ENCODE measurements at places on chromosomes 16 and 17.

DNA sequence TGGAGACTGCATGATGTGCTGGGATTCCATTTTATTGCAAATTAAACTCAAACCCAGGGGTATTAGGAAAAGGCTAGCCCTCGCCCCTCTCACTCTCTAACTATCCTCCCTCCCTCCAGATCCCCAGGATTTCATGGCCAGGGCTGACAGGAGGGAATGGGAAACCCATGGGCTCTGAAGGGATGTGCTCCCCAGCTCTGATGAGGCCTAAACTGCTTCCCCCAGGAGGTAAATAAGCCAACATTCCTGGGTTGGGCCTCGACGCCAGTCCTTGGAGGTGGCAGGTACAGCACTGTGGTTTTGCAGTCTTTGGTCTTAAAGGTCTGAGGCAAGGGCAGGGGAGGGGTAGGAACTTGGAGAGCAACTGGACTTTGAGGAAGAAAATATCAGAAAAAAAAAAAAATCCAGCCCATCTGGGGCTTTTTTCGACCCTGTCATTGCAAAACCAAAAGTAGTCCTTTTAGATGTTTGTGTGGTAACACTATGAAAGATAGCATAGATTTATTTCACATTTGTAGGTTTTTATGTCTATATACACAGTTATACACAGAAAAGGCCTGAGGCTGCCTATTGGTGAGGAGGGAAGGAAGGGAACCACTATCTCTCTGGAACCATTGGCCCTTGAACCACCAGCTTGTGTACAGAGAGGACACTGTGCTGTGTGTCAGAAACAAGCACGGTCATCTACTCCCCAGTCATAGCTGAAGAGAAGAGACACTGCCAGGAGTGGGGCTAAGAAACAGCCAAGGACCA is 12.0 kb downstream of the C17orf113 start:
- no peak for DNase-seq

DNA sequence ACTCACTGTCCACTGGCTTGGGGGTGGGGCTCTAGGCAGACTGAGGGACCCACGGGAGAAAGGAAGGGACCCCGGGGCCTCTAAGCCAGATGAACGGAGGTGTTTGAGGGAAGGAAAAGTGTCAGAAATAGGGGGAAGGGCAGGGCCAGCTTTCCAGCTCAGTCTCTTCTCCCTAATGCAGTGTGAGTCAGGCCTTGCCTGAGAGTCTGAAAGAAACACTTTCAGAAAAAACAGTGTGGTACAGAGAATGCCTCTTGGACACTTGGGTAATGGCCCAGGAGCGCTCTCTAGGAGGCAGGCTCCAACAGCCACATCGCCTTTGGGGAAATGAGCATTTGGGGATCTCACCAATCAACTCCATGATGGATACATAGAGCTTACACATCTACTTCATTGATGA is 46.9 kb downstream of the NDEL1 start:
- no peak for DNase-seq

GRCh38 chr17:62787366-62787765 is 20.7 kb downstream of the MARCHF10 start:
- no peak for DNase-seq

DNA sequence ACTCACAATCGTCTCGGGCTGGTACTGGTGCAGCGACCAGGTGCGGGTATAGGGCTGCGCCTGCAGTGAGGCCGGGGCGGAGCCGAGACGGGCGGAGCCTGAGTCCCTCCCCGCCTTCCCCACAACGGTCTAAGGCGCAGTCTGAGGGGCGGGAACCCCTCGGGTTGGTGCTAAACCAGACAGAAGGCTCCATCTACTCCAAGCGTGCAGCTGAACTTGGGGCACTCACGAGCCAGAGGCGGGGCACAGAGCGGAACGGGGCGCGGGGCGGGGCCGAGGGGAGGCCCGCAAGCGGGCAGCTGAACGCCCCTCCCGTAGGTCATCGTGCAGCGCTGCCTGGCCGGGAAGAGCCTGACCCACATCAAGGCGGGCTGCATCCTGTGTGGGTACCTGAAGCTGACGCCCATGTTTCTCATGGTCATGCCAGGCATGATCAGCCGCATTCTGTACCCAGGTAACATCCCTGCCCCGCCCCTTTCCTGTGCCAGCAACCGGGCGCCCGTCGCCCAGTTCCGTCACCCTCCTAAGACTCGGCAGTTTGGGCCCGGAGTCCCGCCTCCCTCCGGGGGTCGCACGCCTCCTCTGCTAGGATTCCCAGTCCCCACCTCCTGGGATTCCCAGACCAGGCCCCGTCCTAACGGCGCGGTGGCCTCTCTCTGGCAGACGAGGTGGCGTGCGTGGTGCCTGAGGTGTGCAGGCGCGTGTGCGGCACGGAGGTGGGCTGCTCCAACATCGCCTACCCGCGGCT is 5.0 kb downstream of the SLC5A2 start:
- DNase-seq, result no peak

- peak; percentile 33 for DNase-seq
Observed at GRCh38 chr17:53353919-53354351, 468.8 kb upstream of the KIF2B start.

DNA sequence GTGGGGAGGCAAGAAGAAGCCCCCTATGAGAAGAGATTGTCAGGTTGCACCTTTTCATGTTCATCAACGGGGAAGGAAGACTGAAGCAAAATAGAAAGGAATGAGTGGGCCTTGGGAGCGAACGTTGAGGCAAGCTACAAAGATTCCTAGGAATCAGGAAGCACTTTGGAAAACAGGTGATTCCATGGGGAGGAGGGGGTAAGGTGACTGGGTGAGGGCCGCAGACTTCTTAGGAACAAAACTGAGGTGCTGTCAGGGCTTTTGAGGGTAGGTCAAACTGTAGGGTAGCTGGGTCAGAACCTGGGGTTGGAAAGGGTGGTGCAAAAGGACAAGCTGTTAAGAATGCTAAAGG is 528 bp downstream of the ITFG1 start:
- no peak for DNase-seq

DNA sequence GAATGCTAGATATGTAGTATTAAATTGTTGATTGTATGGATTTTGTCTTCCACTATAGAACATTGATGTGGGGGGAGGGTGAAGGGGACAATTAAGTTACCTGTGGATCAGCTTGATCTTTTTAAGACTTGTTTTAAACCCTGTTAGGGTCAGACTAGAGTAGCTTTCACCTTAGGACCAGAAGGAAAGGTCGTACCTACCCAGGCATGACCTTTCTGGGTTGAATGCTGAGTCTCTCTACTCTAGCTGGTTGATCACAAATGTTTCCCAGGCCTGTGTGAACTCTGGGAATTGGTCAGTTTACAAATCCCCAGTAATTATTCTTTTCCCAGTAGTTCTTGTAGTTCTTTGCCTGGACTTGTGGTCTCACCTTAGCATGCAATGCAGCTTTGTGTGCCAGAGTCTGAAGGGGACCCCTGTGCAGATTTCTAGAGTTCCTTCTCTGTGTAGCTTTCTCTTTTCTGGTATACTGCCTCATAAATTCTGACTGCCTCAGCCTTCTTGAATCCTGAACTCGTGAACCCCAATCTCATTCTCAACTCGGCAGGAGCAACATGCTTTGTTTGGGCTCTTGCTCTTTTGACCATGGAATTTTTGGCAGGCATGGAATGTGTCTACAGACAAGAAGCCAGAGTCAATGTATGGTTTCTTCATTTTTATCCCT is 54.1 kb downstream of the VMP1 start:
- DNase-seq, result peak; percentile 96
